Endothelial cell of umbilical vein (primary cell): ENCODE measurements at places on chromosomes 2 and 18.

GRCh38 chr18:76134628-76135027 lies 360.4 kb downstream of the ZNF516 start:
- DNase-seq: no peak

DNA sequence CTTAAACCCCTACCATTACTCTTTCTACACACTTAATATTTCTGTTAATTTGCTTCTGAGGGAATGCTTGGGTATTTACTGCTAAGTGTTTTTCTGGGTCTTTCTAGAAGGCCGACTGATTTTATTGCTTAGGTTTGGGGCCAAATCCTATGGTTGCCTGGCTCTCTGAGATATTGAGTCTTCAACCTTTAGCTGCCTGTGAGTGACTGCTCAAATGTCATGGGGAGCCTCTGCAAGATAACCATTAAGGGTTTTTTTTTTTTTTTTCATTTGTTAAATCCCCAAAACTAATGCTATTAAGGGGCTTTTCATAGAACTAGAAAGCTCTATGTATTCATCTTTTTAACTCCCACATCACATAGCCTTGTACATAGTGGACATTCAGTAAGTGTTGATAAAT lies 5.0 kb downstream of the OSBPL6 start:
- no peak for DNase-seq

DNA sequence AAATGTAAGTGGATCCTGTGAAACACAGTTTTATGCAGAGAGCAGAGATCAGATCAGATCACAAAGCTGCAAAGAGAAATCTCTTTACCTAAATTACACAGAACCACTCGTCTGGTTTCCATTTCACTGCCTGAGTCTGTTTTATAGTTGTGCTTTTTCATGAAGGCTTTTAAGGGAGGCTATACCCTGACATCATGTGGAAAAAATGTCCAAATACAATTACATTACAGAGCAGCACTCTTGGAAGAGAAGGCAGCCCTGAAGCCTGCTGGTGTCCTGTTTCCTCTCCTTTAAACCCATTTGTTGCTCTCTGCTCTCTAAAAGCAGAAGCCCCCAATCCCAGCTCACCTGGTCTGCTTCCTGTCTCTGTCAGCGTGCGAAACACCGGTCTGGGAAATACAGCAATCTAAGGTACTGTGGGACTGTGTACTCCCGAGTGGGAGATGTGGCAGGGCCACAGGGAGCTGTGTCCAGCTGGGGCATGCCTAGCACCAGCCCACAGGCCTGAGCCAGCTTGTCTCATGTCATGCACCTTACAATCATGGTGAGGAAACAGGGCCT lies 24.8 kb upstream of the ZFP36L2 start:
- DNase-seq: peak; percentile 17

DNA sequence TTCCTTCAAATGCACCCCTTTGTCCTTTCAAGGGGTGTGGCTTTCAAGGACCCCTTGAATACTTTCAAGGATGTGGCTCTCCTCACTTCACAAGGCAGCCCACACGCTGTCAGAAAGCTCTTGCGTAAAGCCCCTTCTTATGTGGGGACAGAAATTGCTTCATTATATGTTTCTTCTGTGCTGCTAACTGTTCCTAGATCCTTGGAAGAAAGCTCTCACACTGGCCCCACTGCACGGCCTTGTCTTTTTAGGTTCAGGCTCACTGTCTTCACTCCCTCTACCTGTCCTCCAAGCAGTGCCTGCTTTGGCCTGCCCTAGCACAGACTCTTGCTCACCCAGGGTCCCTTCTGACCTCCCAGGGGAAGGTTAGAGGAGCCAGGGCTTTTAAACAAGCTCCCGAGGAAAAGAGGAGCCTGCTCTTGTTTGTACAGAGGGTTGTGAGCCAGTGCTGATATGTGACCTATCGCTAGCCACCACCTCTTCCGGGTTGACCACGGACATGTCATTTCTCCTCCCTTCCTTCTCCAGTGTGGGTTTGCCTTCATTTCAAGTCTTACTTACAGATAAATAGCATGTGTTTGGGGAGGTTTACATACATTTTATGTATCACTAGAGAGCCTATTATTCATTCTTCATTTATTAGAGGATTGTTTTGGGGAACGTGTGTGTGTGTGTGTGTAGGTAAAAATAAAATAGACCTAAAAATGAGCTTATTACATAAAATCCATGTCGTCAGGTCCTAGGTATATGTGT lies 94.7 kb downstream of the RTN4 start:
- no peak for DNase-seq

DNA sequence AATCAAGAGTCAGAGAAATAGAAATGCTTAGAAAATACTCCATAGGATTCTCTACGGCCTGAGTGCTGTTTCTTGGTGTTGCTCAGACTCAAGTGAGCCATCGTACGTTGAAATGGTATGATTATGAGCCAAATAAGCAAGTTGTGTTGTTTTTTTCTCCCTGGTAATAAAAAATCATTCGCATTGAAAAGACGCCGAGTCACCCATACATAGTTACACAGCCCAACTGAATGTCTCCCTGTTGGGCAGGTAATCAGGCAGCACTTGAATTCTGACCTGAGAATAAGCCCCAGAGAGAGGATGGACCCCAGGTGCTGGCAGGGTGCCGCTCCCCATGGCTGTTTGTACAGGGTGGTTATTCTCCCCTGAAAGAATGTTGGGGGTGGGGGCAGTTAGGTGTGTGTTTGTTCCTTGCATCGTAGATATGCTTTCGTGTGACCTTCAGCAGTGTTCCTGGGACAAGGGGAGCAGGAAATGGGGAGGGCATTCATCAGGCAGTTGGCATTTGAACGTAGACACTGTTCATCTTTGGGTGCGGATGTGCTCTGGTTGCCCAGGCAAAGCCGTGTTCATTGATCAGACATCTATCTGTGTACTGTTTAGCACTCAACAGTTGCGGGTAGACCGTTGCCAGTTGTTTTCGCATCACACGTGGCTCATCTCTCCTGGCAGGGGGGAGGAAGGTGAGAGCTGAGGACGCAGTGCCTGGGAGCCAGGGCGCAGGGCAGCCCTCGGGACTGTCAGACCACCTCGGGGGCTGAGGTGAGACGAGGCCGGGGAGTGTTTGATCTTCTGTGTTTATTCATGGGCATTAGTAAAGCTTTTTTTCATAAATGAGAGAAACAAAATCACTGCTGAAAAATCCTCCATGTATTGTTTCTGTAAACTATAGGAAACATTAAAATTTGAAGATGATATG lies 27.3 kb downstream of the MTCL1 start:
- no peak for DNase-seq

GRCh38 chr2:13770279-13770678 lies 862.2 kb upstream of the LRATD1 start:
- no peak for DNase-seq

- DNase-seq: no peak
Observed at GRCh38 chr2:108297436-108298141, 8.9 kb downstream of the SULT1C2 start.

- no peak for DNase-seq
Observed at GRCh38 chr2:170170281-170171040, 7.5 kb upstream of the MYO3B start.

DNA sequence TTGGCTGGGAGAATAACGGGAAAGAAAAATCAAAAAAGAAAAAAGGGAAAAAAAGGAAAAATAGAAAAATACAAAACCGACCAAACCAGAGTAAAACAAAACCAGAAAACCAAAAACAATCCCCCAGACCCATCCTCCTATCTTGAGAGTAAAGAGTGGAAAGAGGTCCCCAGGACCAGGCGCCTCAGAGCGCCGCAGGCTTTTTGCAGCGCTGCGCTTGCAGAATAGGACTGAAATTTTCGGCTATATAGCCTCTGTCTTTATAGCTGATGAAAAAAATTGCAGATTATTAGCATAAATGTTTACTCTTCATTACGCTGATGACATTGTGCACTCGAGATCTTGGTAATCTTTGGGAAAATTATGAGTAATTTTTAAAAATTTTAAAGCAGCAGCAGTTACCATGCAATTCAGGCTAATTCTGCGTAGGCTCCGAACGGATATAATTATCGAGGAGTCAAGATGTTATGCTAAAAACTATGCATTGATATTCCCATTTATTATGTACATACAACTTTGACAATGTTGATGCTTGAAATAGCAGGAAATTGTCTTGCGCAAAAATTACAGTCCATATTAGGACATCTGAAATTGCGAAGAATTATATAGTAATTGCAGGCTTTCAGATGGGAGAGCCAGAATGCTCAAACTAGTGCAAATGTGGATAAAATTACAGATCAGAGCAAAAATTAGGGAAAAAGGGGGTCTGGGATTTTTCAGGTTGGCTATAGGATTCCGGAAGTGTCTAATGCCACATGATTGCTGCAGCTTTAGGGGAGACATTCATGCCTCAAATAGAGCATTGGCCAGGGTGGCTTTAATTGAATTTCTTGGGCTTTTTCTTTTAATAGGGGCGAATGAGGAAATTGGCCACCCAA lies 8.3 kb downstream of the DLX1 start:
- DNase-seq: no peak

GRCh38 chr2:36058953-36059352 lies 296.6 kb upstream of the CRIM1 start:
- peak; percentile 12 for DNase-seq

DNA sequence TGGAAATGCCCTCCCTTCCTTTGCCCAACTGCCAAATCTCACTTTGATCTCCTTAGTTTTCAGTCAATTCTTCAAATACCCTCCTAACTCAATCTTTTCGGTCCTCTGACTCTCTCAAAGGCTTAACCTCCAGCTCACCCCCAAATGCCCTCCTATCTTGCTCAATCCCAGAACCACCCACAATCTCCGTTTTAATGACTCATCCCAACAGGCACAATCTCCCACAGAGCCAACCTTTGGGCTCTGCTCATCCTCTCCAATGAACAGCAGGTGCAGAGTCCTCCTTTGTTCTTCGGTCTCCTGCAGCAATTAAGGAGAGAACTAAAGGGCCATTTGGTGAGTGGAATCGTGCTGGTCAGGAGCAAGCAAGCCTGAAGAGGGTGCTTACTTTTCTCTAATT lies 366.1 kb upstream of the CRIM1 start:
- no peak for DNase-seq

GRCh38 chr2:40359811-40360210 lies 92.1 kb downstream of the SLC8A1 start:
- DNase-seq: no peak

- DNase-seq: peak; percentile 84
Observed at GRCh38 chr2:182077448-182078142, 91.9 kb downstream of the PPP1R1C start.

- peak; percentile 46 for DNase-seq
Observed at GRCh38 chr2:47272031-47272864, 117.1 kb upstream of the STPG4 start.

- DNase-seq: no peak
Observed at GRCh38 chr2:26355038-26355995, 8.7 kb upstream of the ADGRF3 start.

DNA sequence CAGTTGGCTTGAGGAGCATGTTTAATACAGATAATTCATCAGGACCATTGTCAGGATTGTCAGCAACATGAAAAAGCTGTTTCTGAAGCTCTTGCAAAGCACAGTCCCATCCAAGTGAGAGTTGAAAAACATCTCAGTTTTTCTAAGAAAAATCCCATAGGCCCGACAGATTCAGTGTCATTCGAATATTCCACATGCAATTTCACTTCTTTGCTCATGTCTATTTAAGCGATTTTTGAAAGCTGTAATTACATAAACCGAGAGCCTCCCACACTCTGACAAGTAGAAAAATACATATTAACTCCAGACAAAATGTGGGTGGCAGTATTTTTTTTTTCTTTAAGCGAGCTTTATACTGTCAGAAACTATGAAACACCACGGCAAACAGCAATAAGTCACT lies 134.7 kb upstream of the GALNT5 start:
- no peak for DNase-seq

- peak; percentile 94 for DNase-seq
Observed at GRCh38 chr2:205763708-205764211, 81.5 kb downstream of the NRP2 start.

DNA sequence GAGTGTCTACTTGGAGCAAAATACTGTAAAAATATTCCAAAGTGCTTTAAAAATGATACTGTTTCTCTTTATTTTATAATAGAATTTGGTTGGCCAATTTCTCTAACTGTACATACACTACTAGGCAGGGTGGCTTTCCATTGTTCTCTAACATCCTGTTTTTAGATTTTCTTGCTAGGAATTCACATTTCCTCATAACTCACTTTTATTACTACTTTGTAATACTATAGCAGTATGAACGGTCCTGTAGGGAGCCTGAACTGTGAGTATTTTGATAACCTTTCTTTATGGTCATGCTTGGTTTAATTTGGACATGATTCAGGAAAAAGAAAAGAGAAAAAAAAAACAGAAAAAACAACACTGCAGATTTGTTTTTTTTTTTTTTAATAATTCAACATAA lies 37.8 kb downstream of the GCG start:
- peak; percentile 94 for DNase-seq

GRCh38 chr18:13558124-13558523 lies 168.2 kb downstream of the FAM210A start:
- DNase-seq: peak; percentile 40

DNA sequence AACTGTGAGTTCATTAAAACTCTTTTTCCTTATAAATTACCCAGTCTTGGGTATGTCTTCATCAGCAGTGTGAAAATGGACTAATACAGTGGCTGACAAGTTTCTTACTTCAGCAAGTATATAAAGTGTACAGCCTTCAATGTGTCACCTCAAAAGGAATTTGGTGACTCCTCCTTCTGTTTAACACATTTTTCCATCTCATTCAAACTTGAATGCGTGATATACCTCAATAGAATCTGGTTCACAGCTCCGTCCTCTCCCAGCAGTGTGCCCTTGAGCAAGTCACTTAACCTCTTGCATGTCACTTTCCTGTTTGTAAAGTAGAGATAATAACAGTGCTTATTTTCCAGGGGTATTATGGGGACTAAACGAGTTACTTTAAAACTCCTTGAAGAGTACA lies 159.6 kb downstream of the CCBE1 start:
- no peak for DNase-seq

- no peak for DNase-seq
Observed at GRCh38 chr2:25955869-25956535, 26.3 kb downstream of the KIF3C start.

- DNase-seq: peak; percentile 18
Observed at GRCh38 chr18:26458526-26459232, 89.7 kb downstream of the KCTD1 start.

DNA sequence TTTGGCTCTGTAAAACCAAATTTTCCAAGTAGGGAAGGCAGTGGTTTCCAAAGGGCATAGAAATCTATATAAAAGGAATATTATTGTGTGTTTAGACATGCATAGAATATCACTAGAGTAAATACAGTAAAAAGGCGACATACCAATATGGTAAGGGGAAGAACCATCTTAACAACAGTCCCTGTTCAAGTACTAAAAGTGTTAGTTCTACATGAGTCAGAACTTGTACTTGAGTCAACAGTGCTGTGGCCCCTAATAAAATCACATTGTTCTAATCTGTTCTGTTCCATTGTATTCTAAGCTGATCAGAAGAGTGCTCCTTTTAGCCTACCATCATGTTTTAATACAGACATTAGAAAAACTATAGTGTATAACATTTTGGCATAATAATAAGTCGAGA lies 36.1 kb upstream of the TNFRSF11A start:
- no peak for DNase-seq

GRCh38 chr2:182920631-182921056 lies 54.2 kb upstream of the FRZB start:
- no peak for DNase-seq

GRCh38 chr18:50675043-50675442 lies 115.2 kb downstream of the MAPK4 start:
- DNase-seq: no peak
